ENCODE measurements at places on chromosomes 7 and 10.

GRCh38 chr10:89516149-89516832 lies 19.1 kb downstream of the SLC16A12 start:
- no peak for DNase-seq

DNA sequence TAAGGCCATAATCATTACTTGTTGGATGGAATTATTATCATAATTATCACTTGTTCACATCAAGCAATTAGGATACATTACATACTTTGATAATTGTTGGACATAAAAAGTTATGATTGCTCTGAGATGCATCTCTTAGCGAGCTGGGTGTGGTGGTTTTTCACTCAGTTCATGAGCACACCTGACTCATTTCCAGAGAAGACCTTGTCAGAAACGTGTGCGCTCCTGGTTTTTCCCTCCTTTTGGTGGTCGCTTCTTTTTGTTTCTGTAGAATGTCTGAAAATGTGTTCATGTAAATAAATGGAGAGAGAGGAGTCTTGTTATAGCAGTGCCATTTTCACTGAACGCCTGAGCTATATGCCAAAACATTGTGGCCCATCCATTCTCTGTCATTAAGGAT lies 141.3 kb downstream of the PAXIP1 start:
- DNase-seq, result no peak

DNA sequence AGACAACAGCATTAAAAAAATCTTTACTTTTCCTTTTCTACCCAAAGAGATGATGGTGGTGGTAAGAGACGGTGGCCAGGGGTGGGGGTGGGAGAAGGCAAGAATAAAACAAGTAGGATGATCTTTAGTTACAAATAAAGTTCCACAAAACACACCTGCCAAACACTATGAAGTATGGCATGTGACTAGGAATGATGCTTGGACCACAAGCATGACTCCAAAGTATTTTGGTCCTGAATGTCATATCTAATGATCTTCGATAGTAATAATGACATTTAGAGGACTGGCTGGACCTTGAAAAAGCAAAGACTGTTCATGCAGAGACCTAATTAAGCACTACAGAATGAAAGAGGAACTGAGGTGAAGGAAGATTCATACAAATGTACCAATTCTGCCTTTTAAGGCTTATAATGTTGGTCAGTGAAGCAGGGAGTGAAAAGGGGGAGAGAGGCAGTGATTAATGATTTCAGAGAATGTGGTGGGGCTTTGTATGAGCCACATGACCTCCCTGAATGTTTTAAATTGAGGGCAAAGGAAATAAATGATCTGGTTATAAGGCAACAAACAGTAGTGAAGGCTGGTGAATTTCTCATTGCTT lies 29.6 kb upstream of the DKK1 start:
- DNase-seq, result no peak

- DNase-seq, result no peak
Measured at GRCh38 chr7:13262929-13263530, 575.6 kb downstream of the ARL4A start.

DNA sequence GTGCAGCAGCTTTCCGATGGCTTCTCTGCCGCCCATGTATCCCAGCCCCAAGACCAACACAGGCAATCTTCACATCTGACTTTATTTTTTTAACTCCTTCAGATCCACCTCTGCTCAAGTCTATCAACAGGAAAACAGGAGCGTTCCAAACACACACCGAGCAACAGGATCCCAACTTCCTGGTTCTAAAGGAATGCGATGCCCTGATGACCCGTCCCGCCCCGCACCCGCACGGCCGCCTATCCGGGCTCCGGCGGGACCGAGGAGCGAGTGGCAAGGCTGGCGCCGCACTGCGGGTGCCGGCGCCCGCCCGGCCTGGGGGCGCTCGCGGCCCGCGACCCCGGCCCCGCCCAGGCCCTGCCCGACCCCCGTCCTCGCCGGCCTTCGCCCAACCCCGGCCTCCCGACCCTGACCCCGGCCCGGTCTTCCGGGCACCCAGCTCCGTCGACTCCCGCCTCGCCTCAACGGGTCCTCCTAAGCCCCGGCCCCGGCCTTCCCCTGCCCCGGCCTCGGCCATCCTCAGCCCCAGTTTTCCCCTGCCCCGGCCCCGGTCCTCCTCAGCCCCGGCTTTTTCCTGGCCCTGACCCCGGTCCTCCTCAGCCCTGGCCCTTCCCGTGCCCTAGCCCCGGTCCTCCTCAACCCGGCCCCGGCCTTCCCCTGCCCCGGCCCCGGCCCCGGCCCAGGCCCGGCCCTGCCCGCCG lies 730 bp downstream of the LARP4B start:
- DNase-seq, result peak; percentile 15

DNA sequence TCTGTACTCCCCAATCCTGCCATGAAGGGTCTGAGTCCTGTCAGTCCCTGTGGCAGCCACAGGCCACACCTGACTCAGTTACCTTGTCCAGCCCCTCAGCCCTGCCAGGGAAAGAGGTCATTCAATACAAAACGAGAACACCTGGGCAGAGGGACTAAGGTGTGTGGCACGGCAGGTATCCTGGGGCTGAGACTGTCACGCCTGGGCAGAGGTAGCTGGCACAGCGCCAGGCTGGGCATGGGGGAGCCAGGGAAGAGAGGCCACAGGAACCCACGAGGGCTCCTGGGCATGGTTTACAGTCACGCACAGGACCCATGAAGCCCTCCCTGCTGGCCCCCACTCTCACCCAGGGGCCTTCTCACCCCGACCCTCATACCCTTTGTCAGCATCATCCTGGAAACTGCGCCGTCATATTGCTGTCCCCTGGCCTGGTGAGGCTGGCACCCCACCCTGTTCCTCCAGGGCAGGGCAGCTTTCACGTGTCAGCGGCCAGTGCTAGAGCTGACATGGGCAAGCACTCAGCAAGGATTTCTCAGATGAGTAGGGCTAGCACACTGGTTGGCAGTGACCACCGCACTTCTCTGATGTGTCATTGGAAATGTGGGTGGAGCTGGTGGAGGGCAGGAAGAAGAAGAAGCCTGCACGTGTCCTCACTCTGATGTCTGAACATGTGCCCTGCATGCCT lies 42.7 kb downstream of the LRRC18 start:
- DNase-seq, result no peak

DNA sequence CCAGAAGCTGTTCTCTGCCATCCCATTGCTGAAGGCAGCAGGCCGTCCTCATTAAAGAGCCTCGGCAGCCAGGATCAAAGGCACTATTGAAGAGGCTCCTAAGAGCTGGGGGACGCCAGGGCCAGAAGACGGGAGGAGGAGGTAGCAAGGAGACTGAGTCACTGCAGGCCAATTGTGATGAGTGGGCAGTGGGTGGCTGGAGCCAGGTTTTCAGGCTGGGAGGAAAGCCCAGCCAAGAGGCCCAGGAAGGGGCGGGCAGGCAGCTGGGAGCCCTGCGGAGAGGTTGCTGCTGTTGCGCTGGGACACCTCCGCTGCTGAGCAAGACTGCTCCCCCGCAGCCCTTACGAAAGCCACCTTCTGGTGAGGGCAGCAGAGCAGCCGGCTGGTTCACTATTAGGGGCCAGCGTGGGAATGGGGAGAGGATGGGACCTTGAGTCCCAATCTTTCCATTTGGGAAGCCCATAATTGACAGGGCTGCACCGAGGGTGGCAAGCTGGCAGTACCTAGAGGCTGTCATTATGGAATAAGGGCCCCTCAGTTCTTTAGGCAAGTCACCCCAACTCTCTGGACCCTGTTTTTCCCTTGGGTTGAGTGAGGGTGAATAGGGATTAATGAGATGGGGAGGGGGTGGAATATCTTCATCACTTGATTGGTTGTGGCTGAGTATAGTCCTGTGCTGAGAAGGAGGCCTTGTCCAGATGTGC lies 48.4 kb downstream of the UNC5B start:
- no peak for DNase-seq

DNA sequence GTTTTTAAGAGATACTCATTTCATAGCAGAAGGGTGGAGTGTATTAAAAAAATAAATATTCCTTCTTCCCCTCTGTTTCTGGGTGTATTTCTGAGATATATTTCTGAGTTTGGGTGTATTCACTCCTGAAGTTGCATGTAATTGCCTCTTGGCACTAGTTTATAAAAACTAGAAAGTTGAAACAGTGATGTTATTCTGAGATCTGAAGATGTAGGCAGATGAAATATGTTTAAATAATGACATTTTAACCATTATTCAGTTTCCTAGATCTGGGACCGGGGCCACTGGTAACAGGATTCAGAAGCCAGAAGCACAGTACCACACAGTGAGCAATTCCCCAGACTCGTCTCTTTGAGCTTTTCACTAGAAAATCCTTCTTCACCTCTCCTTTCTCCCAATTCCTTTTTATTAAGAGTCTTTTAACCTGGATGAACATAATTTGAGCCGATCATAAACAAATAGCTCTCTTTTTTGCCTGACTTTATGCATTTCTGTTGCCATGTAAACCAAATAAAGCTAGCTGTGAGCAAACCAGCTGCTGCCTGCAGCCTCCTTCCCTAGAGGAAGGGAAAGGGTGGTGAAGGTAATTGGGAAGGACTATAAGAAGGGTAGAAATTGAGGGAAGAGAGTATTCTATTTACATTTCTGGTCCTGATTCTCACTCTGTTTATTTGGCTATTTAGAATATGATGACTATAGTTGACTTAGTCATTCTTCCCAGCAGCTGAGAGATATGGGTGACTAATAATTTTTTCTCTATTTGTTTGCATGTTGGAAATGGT lies 101.8 kb upstream of the STRIP2 start:
- no peak for DNase-seq

GRCh38 chr10:75955973-75956502 lies 524.6 kb downstream of the LRMDA start:
- DNase-seq, result no peak

- DNase-seq, result no peak
Measured at GRCh38 chr7:125363873-125364272, 434.2 kb upstream of the POT1 start.

DNA sequence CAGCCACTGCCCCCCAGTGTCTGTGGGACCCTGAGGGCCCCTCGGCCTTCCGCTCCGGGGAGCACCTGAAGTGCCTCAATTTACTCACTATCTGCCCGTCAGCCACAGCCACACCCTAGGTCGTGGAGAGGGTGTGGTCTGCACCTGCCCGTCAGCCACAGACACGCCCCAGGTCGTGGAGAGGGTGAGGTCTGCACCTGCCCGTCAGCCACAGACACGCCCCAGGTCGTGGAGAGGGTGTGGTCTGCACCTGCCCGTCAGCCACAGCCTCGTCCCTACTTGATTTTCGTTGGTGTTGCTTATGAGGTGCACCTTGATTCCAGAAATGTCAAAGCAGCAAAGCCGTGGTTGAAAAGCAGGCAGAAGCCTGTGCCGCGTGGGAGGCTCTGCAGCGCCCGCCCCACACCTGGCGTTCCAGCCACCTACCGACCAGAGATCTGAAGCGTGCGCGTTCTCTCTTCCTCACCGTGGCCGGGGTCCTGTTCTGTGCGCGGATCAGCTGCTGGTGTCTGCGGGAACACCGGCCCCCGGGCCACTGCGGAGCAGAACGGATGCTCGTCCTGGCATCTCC lies 101.6 kb downstream of the DYNC2I1 start:
- no peak for DNase-seq

DNA sequence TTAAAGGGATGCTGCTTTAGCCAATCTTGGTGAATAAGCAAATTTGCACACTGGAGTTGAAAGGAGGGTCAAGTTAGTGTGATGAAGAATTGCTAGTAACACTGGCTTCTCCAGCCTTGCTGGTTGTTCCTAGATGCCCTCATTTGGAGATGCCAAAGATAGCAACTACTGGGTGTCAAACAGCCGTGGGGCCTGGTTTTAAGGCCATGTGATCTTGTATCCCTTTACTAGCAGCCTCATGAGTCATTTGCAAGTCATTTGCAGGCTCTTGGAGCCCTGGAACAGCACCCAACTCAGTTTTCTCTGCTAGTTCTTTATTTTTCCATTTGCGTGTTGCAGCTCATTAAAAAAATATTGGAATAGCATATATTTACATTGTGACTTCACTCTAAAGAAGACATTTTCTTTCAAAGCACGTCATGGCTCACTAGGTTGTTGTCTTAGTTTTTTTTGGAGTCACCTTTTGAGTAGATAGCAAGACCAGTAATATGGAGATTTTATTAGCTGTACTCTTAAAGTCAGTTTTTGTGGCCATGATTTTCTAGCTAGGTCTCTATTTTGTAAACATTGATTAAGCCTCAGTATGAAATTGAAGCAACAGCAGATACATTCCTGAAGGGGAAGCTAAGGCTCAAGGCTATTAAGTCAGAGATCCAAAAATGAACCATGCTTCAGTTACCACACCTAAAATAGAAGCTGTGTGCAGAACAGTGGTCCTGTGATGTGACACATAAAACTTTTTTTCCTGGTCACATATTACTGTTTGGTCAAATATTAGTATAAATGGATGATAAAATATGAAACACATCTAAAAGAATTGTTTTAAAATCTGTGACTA lies 1.3 kb downstream of the LSMEM1 start:
- DNase-seq, result no peak

DNA sequence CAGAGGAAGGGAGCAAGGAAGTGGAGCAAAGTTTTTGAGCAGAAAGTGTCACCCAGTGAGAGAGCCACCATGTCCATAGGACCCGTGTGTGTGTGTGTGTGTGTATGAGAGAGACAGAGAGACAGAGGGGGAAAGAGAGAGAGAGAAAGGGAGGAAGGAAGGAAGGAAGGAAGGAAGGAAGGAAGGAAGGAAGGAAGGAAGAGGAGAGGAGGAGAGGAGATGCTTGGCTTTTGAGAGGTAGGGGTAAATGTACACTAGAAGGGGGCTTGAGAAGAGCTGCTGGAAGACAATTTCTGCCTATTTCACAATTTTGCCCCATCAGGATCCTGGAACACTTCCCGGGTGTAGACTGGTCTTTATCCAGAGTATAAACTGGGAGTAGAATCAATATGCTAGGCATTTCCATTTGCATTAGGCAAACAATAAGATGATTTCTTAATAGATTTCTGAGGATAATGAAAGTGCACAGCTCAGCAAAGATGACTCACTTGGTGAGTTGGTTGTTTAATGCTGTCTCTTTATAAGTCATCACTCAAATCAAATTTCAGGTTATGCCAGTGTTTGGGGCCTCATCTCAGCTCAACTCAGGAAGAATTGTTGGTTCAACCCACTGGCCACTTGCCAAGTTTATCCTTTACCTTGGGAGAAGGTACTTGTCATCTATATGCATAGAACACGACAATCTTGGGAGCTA lies 70.0 kb upstream of the FAM13C start:
- no peak for DNase-seq

- no peak for DNase-seq
Measured at GRCh38 chr7:91156316-91157185, 107.7 kb upstream of the FZD1 start.

- DNase-seq, result no peak
Measured at GRCh38 chr10:63703113-63703670, 182.0 kb downstream of the REEP3 start.

GRCh38 chr7:132410385-132410784 lies 165.9 kb downstream of the PLXNA4 start:
- no peak for DNase-seq

GRCh38 chr7:41731493-41732435 lies 28.9 kb upstream of the INHBA start:
- no peak for DNase-seq

DNA sequence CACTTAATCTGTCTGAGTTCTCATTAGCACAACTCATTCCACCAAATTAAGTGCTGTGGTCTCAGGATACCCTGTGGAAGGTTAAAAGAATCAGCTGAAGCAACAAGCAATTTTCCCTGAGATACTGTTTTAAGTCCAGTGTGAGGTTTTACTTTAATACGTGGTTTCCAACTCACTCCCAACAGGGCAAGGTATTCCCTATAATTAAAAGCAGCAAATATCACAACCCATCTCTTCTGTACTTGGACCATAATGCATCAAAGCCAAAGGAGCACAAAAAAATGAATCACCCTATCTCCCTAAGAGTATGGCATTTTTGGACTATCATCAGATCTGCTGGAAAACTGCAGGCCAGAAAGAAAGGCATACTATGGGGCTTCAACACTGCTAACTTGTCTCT lies 4.9 kb downstream of the CADPS2 start:
- DNase-seq, result no peak
